Left lobe of liver (tissue), 2 donors: ENCODE measurements at places on chromosomes 6 and 20.

- DNase-seq: no peak
Observed at GRCh38 chr6:35496036-35496840, 641 bp downstream of the TEAD3 start.

GRCh38 chr6:136085370-136086115, 164.6 kb downstream of the MTFR2 start:
- DNase-seq: no peak

DNA sequence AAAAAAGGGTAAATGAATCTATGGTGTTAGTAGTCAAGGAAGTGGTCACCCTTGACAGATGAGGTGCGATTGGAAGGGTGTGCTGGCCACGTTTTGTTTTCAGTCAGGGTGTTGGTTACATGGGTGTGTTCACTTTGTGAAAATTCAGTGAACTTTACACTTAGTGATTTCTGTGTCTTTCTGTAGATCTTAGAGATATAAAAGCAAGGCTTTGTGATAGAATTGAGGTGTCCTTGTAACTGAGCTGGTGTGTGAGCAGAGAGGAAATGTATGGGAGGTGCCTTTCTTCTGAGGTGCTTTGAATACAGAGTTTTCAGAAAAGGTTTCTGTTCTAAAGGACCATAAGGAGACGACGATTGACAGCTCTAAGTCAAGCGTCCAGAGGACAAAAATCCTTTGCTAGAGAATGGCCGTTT, 90.5 kb downstream of the SAMD3 start:
- no peak for DNase-seq

DNA sequence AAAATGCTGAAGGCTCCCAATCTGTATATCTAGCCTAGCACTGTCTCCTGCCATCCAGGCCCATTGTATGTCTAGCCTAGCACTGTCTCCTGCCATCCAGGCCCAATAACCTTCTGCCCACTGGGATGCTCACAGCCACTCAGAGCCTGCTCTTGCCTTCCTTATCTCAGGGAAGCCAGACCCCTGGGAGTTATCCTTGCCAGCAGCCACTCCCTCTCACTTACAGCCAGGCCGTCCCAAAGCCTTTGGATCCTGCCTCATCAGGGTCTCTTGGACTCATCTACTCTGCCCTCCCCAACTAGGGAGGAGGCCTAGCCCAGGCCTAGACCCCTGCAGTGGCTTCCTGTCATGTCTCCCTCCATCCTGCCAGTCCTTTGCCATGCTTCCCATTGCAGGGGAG, 37.3 kb downstream of the KIF3B start:
- no peak for DNase-seq

DNA sequence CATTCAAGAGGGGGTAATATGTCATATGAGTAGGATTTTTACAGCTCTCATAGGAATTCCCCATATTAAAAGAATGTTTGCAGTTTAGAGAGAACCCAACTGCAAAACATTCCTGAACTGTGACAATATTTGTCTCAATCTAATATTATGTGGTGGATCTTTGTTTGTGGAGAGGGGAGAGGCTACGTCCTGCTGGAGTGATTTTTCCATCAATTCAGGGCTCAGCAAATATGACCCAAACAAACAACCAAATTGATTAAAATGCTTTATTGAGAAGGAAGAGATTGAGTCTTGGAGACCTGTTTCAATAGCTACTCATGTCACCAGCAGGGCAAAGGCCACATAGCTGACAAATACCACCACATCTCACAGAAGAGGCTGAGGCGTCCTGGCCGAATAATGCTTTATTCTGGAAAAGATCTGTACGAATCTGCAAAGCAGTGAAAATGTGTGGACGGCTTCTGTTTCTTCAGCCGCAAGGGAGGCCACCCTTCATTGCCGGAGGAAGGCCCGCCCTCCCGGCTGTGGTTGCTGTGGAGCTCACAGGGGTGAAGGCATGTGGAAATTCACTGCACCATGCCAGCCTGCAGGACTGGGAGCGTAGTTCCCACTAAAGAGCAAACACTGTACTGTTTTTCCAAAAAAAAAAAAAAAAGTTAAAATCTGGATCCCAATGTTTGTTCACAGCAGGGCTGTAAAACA, 89.7 kb upstream of the QKI start:
- DNase-seq: peak; percentile 59

DNA sequence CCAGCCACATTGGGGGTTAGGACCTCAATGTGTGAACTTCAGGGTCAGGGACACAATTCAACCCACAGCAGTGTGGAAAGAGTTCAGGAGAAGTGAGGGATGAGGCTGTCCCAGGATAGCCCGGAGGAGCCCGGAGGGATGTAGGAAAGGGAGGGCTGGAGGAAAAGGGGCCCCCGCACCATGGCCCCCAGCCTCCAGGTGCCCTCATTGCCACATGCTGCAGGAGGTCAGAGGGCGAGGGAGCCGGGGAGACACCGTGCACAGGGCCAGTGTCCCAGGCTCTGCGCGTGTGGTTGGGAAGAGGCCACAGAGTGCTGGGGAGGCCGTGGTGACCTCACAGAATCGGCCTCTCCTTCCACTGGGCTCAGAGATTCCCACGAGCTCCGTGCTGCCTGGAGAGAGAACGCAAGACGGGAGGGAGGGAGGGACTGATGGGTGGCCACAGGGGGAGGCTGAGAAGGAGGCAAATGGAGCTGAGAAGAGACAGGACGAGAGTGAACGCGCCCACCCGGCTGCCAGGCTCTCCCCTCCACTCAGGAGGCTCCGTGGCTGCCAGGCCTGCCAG, 215.1 kb downstream of the DLL1 start:
- DNase-seq: peak; percentile 38

- DNase-seq: no peak
Observed at GRCh38 chr20:46108435-46108841, 9.7 kb upstream of the CD40 start.

GRCh38 chr6:35251949-35252348, 7.6 kb upstream of the ZNF76 start:
- DNase-seq: no peak

DNA sequence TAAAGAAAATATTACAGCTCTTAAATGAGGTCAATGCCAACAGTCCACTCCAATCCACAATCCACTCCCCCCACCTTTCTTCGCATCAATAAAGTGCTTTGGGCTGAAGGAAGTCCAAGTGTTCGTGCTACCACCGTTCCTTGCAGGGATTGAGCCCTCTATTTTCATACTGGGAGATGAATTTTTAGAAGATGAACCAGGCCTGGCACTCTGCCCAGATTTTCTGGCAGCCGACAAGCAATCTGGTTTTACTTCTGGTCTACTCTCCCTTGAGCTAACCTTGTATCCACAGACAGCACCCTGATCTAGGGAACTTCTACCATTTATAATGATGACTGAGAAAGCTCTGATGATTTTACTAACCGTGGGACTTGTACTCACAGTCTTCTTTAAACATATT, 72.3 kb downstream of the BTBD9 start:
- peak; percentile 61 for DNase-seq

DNA sequence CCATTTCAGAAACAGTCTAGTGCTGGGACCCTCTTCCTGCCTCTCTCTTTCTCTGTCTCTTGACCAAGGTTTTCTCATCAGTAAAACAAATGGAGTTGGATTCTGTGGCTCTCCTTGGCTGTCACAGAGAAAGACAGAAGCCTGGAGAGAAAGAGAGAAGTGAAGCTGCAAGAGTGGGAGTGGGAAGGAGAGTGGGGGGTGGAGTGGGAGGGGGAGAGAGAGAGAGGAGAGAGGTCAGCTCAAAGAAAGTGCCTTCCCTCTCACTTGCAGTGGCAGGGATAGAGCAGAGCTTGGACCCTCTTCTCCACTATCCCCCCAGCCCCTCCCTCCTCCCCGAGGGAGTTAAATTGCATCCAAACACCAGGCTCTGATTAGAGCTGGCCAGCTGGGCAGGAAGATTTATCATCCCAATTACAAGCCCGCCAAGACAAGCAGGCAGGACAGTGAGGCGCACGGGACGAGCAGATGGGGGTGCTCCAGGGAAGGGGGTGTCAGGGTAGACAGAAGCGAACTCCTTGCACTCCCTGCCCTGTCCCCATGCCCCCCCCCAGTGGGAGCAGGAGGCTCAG, 74.3 kb downstream of the CD40 start:
- DNase-seq: no peak

- DNase-seq: no peak
Observed at GRCh38 chr20:51573576-51574243, 31.2 kb upstream of the NFATC2 start.

- DNase-seq: no peak
Observed at GRCh38 chr20:41259309-41259708, 58.2 kb downstream of the ZHX3 start.

GRCh38 chr20:33009214-33010132, 2.0 kb downstream of the BPIFB2 start:
- DNase-seq: no peak

- no peak for DNase-seq
Observed at GRCh38 chr6:108947114-108947854, 99.1 kb downstream of the ARMC2 start.

- no peak for DNase-seq
Observed at GRCh38 chr20:35463455-35464300, 8.3 kb downstream of the CEP250 start.

- DNase-seq: no peak
Observed at GRCh38 chr20:32891491-32891890, 32.8 kb downstream of the EFCAB8 start.

DNA sequence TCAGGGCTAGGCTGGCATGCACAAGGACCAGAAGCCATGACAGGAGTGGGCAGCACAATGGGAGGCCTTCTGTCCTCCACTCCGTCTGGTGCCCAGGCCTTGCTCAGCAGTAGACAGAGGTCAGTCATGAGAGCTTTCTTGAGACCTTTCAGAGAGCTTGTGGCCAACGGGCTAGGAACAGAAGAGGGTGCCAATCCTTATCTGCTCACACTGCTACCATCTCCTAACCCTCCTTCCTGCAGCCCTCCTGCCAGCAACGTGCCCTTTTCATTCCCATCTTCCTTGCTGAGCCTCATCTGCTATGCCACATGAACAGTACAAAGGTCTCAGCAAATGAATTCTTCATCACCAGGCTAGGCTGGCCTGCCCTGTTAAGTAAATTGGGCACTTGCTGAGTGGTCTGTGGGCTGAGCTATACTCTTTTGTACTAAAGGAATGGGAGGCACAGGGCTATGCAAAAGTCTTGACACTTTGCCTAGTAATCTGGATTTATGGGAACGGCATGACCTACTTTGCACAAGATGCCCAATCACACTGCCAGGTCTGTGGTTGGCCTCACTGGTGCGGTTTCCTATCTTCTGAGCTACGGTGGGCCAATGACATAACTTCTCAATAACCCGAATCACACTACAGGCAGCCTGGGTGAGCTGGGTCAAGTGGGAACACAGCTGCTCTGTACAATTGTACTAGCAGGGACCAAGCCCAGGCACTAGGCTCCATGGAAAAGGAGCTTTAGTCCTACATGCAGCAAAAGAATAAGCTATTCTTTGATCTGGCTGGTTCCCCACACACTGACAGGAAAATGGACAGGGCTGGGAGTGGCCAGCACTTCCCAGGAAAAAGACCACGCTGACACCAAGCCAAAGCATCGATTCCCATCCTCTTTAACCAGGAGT, 47.8 kb downstream of the ELOVL5 start:
- DNase-seq: peak; percentile 55
